ENCODE measurements at places on chromosomes 7 and 10.

GRCh38 chr10:14102056-14102455 lies 228.7 kb downstream of the FRMD4A start:
- DNase-seq = no peak

GRCh38 chr10:61821153-61821552 lies 80.3 kb upstream of the ARID5B start:
- no peak for DNase-seq

DNA sequence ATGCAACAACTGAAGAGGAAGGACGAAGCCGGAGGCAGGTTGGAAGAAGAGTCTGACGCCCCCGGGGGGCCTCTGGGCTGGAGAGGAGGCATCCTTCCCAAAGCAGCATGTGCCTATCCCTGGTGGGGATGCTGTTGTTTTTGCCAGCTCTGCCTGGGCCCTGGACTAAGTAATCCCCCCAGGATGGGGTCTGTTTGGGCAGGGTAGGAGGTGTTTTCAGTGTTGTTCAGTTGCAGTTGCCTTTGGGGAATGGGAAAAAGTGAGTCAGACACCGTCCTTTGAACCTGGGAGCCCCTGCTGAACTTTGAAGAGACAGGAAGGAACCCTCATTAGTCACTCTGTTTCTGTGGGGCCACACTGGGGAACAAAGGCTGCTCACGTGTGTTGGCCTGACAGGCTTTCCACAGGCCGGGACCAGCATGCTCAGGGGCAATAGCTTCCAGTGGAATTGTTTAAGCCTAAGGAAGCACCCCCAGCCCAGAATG lies 35.2 kb upstream of the GDF10 start:
- DNase-seq = no peak

- no peak for DNase-seq
These were observed 5.5 kb upstream of the GDF10 start for GRCh38 chr10:47294501-47294900.

DNA sequence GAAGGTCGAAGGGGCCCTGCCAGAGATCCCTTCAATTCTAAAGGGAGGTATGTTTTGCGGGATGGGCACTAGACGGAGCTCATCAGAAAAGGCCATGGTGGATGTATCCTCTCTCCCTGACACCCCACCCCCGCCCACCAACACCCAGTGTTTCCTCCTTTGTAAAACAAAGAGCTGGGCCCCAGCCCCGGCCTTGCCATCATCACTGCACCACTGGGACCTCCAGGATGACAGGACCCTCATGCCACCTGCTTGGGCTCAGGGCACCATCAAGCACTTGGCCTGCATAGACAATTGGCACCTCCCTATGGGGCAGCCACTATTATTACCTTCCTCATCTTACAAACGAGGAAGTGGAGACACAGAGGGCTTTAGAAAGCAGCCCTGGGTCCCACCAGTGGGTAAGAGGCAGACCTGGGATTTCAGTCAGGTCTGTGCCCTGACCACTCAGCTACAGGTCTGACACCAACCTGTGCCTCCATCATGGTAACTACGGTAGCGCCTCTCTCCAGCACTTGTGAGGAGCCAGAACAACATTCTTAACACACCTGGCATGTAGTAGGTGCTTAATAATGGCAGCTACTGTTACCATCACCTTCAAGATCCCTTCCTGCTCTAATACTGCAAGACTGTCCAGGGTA lies 2.0 kb downstream of the CALML3 start:
- no peak for DNase-seq

DNA sequence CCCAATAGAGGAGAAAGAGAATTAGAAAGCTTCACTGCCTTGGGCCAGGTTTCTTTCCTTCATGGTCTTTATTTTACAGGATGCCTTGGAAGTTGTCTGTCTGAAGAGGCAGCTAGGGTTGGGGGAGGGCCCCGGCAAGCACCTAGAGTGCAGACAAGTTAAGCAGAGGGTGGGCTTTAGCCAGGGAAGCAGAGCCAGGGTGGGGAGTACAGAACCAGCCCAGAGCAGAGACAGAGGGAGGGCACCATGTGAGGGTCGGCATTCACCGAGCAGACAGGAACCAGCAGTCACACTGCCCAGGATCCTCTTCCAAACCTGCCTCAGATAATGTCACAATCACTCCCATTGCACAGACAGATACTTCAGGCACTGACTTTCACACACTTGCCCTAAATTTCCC lies 75.9 kb downstream of the ADARB2 start:
- no peak for DNase-seq

GRCh38 chr7:81925530-81925929 lies 155.7 kb upstream of the HGF start:
- DNase-seq = no peak

- no peak for DNase-seq
These were observed 80.4 kb upstream of the TCERG1L start for GRCh38 chr10:131391936-131392335.

DNA sequence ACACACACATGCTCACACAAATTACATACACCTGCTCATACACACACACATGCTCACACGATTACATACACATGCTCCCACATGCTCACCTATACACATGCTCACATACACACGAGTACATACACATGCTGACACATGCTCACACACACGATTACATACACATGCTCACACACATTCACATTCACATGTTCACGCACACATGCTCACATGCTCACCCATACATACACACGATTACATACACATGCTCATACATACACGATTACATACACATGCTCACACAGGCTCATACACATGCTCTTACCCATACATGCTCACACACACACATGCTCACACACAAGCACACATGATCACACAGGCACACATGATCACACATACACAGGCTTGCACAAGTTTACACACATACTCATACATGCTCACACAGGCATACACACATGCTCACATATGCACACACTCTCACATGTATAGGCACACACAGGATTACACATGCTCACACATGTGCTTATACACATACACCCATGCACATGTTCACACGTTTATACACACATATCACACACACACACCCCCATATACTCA lies 118.5 kb downstream of the PAXIP1 start:
- no peak for DNase-seq

GRCh38 chr7:101578552-101578951 lies 50.5 kb downstream of the MYL10 start:
- no peak for DNase-seq

GRCh38 chr10:131068760-131069159 lies 242.8 kb downstream of the TCERG1L start:
- no peak for DNase-seq

GRCh38 chr10:23190872-23191763 lies 994 bp upstream of the PTF1A start:
- DNase-seq = no peak

- no peak for DNase-seq
These were observed 78.1 kb upstream of the RHEB start for GRCh38 chr7:151597541-151598444.

GRCh38 chr7:114959931-114960330 lies 38.0 kb downstream of the MDFIC start:
- DNase-seq = no peak

- no peak for DNase-seq
These were observed 110.3 kb downstream of the GAD2 start for GRCh38 chr10:26326851-26327250.

DNA sequence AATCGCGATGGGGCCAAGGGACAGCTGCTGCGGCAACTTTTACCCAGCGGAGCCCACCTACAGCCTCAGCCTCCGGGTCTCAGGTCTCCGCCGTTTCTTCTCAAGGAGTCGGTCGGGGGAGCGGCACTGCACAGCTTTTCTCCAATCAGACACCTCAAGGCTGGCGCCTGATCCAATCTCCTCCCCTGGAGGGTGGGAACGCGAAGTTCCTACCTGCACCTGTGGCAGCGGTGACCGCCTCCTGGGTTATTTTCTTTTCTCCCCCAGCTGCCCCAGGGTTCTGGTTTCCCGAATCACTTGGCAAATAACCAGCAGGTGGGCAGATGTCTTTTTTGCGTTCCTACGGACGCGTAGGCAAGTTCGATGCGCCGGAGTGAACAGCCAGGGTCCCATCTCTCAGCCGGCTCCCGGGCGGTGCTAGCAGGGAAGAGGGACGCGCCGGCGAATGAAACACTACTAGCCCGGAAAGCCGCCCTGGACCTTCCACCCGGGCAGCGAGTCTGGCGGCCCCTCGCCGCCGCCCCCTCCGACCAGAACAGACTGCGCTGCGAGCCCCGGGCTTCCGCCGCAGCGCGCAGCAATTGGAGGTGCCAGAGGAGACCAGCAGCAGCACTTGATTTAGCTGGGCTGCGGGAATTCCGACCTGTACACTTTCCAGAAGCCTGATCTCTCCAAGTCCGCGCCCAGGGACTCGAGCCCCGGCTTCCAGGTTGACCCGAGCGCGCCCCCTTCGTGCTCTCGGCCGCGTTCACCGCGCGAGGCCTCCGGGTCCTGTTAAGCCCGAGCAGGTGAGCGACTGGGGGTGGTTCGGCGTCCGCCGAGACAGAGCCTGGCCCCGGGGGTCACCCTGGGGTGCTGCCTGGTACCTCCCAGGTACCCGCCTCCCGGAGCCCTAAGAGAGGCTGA lies at the start of gene PRR15:
Gene PRR15 (plus strand): TSS at position 246 of the 906 bp plus-strand sequence. CDS start 2,495 bp downstream, outside the sequence.
- DNase-seq = peak; percentile 65

GRCh38 chr10:31166606-31167005 lies 134.9 kb upstream of the ZNF438 start:
- DNase-seq = no peak

- no peak for DNase-seq
These were observed 51.4 kb downstream of the BTAF1 start for GRCh38 chr10:91974960-91975359.

- DNase-seq = no peak
These were observed 356.3 kb downstream of the DNAJB6 start for GRCh38 chr7:157693071-157693520.

DNA sequence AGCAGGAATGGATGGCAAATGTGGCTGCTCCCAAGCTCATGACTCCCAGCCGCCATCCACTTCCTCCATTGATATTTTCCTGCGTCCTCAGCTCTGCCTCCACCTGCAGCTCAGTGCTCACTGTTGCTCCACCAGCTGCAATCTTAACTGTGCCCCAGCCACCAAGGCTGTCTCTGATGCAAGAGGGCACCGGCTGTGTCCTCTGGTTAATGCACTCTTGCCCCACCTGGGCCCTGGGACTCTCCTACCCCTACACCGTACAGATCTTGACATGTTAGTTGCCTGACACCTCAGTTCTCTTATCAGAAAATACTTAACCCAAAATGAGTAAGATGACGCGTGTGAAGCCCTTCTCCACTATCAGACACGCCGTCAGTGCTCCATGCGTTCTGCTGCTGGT lies 45.5 kb upstream of the GPR26 start:
- DNase-seq = no peak

DNA sequence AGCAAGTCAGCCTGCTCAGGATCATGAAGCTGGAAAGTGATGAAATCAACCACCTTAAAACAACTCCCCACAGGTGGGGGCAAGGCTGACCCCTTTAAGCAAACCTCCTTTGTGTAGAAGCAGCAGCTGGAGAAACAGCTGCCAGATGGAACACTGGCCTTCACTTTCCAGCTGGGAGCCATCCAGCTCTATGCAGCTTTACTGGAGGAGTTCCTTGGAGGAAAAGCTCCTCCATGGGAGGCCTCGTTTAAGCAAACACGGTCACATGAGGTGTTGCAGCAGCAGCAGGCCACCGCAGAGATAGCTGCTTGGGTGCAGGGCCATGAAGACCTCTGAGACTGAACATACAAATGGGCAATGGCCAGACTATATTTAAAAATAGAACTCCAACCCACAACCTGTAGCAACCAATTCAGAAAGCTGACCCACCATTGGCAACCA lies 13.0 kb upstream of the DLG5 start:
- DNase-seq = no peak

GRCh38 chr10:555682-556350 lies 133.7 kb downstream of the DIP2C start:
- DNase-seq = no peak
